ENCODE measurements at places on chromosomes 13 and 19.

GRCh38 chr19:35955881-35956634, 19.9 kb downstream of the LRFN3 start:
- no peak for DNase-seq

- no peak for DNase-seq
Observed at GRCh38 chr13:26051657-26052311, at the start of gene SHISA2. Gene SHISA2, minus strand, starts transcription at chr13:26052016. Its CDS starts 1,041 bp downstream, at chr13:26050975.

DNA sequence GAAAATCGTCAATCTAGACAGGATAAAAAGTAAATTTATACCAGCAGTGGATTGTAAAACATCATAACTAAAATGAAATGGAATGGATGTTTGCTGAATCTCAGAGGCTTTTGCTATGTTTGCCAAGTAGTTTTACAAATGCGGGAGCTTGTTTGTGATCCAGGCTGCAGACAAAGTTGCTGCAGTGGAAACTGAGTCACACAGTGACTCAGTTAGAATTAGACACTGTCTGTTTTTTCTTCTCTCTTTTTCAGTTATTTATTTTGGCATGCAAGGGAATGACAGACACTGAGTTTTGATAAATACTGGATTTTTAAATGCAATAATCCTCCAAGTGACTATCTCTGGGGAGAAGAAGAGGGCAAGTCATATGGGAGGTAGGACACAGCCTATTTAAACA, 4.6 kb upstream of the PNMA8A start:
- no peak for DNase-seq

- DNase-seq: no peak
Observed at GRCh38 chr13:33372251-33372919, 86.8 kb upstream of the STARD13 start.

DNA sequence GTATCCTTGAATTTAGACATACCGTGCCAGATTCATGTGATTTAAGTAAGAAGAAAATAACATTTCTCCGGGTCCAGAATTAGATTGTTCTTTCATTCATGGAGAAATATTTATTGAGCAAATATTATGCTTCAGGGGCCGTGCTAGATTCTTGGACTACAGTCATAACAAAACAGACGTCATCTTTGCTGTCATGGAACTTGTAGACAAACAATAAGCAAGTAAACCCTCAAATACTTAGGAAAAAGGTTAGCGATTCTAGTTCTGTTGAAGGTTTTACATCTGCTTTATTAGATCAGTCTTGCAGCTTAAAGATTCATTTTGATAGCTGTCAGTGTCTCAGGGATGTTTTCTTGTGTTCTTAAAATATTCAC, 16.9 kb downstream of the ZNF507 start:
- no peak for DNase-seq

DNA sequence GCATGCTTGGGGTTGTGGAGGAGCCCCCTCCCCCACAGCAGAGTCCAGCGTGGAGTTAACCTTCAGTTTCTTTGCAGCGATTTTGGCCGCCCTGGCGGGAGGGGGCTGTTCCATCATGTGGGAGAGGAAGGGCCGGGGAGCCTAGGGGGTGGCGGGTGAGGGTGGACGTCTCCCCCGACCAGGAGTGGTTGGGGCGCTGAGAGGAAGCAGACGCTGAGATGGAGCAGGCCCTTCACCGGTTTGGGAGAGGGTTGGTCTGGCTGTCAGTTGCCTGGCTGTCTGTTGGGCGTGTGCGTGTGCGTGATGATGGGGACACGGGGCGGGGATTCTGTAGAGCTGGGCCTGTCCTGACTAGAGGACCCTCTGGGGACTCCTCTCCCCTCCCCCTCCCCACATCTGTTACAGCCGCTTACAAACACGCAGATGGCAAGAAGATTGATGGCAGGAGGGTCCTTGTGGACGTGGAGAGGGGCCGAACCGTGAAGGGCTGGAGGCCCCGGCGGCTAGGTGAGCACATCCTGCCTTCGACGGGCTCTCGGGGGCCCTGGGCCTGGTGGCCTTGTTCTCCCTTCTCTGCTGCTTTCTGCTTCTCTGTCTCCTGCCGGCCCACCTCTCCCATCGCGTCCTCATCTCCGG, 9.8 kb upstream of the LIN7B start:
- no peak for DNase-seq

DNA sequence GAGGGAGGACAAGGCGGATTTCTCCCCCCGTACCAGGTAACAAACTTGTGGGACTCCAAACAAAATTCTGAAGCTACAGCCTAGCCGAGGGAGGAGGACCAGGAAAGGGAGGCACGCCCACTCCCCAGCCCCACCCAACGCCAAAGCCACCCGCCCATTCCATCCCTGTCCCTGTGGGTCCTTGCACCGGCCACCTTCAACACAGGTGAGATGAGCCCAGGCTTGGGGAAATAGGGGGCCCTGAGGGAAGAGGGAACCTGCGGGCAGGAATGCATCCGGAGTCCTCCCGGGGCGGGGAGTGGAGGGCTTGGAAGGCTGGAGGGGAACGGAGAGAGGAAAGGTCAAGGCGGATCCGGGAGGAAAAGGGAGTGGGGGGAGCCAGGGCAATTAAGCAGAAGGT, at the start of gene BEST2:
Gene BEST2 (plus strand): TSS at position 157 of the 400 bp plus-strand sequence. CDS start 802 bp downstream, outside the sequence.
- no peak for DNase-seq

GRCh38 chr13:24022568-24022967, 125.3 kb upstream of the C1QTNF9B start:
- no peak for DNase-seq

DNA sequence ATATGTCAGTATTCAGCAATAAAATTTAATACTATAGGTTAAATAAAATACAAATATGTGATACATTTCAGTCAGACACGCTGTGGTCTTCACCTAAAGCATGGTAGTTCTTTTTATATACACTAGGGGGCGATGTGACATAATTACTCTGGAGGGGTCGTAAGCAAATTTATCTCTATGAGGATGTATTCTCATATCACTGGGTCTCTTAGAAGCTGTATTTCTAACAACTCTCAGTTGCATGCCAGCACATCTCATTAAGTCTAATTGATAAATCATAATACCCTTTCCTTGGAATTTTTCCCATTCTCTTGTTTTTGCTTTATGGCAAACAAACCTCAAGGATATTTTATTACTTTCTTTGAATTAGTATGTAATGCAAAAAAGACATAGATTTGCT, 3.9 kb upstream of the PCDH17 start:
- DNase-seq: no peak

DNA sequence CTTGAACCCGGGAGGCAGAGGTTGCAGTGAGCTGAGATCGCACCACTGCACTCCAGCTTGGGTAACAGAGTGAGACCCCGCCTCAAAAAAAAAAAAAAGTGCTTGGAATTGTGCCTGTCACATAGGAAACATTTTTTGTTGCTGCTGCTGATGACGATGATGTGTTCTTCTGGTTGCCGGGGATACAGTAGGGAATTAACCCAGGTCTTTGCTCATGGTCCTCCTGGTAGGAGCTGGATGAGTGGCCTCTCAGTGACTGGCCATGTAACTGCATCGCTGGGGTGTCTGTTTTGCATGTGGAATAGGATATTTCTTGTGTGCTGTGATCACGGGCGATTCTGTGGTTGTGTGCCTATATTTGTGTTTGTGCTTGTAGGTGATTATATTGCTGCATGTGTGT, 4.7 kb upstream of the CNFN start:
- DNase-seq: no peak

DNA sequence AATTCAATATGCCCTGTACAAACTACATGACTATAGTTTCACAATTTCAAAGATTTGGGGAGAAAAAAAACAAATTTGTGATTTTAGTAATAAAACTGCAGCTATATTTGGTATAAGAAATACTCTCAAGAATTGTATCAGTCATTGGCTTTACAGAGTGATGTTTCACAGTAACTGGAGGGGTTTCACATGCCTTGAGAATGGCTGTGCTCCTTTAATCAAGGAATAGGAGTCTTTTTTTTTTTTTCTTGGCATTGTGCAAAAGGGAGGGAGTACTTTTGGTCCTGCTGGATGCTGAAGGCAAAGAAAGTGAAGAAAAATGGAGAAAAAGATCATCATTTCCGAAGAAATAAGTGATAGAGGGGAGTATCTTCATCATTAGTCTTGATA, 6.8 kb downstream of the ZNF507 start:
- DNase-seq: no peak

- no peak for DNase-seq
Observed at GRCh38 chr13:95032121-95032520, 269.1 kb downstream of the ABCC4 start.
